ENCODE measurements at places on chromosomes 6 and 20.
A peak's percentile ranks its signal among the peaks of the same experiment; 100 is the strongest.

- DNase-seq, result no peak
Observed at GRCh38 chr6:138535728-138536455, 36.6 kb upstream of the NHSL1 start.

- DNase-seq, result no peak
Observed at GRCh38 chr20:17100506-17100905, 126.3 kb upstream of the PCSK2 start.

GRCh38 chr6:2635911-2636310 is 114.8 kb downstream of the MYLK4 start:
- DNase-seq, result no peak

DNA sequence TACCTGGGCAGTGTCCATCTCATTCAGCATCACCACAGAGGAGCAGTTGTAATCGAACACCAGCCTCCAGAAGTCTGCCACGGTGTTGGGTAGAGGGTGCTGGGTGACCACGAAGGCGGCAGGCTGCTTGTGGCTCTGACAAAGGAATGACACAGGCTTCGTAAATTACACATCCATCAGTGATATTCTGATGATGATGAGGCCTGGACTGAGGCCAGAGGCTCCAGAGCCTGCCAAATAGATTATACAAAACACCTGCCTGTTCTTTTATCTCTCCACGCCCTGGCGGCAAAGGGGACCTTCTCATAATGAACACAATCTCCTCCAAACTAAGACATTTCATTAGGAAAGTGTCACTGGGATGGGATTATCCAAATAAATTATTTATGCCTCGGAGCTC is 480.2 kb upstream of the CHD6 start:
- DNase-seq, result no peak

GRCh38 chr6:73349311-73349710 is 4.8 kb downstream of the DPPA5 start:
- DNase-seq, result no peak

DNA sequence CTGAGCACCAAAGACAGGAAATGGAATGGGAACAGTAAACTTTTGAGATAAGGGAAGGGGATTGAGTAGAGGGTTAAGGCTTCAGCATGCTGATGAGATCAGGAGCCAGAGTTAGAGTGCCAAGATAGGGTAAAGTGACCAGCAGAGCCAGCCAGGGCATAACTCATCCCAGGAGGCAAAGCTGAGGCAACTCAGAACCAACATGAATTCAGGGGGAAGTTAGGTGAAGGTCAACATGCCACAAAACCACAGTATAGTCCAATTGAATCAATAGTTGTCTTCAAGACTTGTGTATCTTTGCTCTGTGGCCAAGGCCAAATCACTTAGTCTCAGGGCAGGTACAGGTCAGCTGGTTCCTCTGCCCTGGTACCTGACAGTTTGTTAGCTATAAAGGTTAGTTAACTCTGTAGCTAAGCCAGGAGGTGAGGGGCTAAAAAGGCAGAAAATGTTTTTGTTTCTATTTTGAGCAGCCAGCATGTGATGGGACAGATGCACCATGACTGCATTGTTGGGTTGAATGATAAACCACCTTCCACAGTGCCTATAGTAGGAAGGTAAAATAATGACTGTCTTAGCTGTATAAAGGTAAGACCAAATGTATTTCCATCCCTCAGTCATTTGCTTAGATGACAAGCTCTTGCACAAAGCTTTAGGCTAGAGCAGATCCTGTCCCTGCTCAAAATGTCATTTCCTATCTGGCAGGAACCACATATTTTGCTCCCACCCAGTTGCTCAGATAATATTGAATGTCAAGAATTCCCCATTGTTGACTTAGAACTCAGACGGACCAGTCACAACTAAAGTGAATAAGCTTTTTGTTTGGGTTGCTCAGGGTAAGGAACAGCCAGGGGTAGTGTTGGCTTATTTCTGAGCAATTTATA is 15.8 kb downstream of the RNF8 start:
- peak; percentile 41 for DNase-seq

DNA sequence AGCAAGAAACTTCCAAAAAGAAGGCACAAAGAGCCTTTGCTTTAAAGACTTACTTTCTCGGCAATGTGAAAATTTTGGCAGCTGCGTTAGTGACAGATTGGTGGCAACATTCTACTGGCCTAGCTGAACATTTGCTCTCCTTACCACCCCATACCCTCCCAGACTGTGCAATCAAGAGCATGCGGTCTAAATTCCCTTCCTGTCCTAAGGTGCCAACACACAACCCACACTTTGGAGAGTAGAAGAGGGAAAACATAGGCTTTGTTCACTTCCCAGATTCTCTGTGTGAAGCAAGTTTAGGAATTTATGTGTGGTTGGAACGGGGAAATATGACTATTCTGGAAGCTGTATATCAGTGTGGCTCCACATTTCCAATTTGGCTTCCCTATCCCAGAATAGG is 29.8 kb upstream of the NEDD9 start:
- DNase-seq, result peak; percentile 19

DNA sequence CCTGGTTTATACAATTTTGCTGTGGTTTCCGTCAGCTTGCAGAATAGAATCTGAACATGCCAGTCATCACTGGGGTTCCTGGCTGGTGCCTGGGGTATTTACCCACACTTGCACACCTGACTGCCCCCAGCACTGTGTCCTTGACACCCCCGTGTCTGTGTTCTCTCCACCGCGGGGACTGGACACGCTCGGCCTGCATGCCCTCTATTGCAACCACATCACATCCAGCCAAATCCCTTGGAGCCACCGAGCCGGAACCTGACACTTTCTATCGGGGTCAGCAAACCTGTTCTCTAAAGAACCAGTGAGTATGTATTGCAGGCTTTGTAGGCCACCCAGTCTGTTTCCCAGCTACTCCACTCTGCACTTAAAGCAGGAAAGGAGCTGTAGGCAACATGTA is 527.5 kb downstream of the PRKN start:
- no peak for DNase-seq

DNA sequence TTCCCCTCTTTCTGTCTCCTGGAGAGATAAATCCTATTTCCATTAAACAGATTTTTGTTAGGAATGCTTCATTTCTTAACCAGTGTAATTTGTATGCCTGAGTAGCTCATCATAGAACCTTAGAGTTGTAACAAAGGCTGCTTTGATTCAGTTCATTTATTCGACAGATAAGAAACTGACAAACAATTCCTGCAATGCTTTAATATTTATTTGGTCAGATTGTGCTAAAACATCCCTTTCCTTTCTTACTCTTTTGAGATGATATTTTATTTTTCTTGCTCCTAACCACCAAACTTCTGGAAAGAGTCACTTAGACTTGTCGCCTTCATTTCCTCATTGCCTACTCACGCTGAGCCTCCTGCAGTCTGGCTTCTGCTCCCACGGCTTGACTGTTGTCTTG is 89.0 kb upstream of the SUPT3H start:
- DNase-seq, result no peak

- no peak for DNase-seq
Observed at GRCh38 chr20:15700147-15700765, 873.0 kb downstream of the KIF16B start.

DNA sequence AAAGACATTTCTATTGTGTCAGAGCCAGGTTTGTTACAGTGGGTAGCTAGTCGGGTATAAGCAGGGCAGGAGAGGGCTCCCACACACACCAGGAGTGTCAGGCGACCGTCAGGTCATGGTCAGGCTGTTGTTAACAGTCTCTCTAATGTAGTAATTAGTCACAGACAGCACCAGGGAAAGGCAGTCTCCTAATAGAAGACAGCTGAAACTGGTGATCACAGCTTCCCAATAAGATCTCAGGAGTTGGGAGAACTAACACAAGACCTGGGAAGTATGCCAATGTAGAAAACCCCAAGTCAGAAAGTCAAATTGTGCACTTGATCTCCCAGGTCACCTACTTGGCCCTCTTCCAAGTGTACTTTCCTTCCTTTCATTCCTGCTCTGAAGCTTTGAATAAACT is 53.0 kb upstream of the GPR6 start:
- peak; percentile 4 for DNase-seq

DNA sequence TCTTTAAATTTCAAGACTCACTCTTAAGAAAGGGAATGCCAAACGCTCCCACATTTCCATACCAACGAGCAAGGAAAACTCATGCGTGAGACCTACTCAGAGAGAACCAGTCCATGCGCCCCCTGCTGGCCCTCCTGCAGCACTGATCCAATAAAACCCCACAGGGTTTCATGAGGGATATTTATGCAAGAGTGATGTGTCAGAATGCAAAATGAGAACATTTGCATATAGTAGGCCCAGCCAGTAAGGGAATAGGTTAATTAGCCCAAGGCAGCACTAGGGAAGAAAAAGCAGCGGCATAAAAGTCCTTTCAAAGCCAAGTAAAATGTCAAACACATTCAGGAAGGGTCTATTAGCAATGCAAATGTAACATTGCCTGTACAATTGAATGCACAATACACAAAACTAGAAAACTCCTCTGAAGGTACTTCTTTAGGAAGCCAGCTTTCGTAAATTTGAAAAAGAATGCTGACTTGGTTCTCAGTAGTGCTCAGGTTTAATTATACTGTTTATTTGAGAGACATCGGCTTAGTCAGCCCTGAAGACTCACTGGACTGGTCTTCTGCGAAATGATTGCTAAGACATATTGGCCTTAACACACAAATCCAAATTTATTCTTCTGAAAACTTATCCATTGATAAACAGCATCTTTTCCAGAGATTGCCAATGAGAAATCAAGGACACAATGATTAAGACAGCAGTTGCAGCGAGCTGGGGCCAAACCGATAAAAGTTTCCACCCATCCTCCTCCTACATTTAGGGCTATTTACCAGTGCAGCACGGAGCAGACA is 93.2 kb downstream of the GMPR start:
- DNase-seq, result peak; percentile 84

DNA sequence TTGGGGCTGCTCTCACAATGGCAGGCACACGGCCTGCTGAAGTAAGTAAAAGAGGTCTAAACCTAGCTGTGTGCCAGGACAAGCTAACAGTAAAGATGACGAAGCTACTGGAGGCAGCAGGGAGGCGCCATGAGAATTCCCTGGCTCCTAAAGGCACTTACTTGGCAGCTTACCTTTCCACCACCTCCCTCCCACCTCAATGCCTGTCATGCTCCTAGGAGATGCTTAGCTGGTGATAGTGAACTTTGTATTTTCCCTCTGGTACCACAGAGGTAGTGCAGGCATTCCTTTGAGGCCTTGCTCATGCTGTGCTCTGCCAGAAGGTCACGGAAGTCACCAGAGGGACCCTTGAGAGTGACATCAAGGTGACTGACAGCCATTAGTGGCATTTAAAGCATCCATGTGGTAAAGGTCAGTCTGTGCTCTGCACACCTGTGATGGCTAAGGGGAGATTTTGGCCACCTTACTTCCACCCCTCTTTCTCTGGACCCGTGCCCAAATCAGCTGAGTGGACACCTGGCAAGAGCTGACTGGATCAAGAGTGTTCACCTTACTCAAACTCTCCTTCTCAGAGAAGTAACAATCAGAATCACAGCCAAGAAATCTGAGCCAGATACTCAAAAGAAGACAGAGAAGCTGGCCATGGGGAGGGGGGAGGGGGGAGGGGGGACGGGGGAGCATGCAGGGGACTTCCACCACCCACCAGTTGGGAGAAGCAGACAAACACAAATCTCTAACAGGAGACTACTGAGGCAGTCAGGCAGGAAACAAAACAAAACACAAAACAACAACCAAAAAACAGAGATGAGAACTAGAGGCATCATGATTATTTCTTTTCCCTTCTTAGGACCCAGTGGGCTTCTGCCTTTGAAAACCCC is 2.9 kb downstream of the FKBP1A start:
- DNase-seq, result peak; percentile 88

- peak; percentile 16 for DNase-seq
Observed at GRCh38 chr20:37727957-37728634, 34.3 kb downstream of the CTNNBL1 start.

DNA sequence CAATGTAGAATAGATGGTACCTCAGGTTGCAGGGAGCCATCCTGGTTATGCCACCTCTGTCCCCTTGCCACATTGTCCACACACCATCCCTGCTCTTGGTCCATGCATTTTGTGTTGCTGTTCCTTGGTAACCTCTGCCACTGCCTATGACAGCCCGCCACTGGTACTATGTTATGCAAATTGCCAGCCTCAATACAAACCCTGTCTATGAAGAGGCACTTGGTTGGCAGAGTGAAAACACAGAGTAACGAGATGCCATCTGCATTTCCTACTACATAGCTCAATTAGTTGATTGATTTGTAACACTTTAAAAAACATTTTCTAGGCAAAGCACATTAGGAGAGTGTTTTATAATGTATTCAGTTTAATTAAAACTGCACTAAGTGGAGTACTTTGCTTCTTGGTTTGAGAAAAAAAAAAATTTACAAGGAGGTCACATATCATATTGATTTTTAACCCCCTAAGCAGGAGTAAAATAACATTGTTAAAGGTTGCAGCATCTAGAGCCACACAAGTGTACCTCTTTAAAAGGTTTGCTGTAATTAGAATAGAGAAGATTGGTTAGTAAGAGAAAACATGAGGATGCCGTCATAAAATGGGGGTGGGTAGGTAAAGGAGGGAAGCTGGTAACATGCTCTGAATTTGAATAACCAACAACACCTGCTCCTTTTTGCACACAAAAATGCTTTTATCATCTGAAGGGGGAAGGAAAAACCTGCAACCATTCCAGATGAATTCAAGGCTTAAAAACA is 817.1 kb downstream of the KIF16B start:
- no peak for DNase-seq

DNA sequence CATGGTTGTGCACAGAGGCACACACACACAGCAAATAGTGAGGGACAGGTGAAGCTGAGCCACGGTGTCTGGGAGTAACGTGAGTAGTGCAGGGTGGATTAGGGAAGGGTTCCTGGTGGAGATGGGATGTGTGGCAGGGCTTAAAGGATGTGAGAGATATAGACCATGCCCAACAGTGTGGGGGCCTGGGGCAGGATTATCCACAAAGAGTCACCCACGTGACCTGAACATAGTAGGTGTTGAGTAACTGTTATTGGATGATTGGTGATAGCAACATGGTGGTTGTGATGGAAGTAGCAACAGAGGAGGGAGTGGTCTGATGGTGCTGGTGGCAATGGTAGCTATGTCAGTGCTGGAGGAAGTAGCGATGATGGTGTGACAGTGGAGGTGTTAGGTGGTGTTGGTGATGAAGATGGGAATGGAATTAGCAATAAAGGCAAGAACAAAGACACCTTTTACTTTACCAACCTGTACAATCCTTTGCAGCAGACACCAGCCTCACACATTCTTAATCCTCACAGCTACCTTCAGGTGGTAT is 135.1 kb downstream of the MRPL14 start:
- no peak for DNase-seq

- DNase-seq, result peak; percentile 47
Observed at GRCh38 chr6:84976526-84977362, 212.3 kb upstream of the TBX18 start.

DNA sequence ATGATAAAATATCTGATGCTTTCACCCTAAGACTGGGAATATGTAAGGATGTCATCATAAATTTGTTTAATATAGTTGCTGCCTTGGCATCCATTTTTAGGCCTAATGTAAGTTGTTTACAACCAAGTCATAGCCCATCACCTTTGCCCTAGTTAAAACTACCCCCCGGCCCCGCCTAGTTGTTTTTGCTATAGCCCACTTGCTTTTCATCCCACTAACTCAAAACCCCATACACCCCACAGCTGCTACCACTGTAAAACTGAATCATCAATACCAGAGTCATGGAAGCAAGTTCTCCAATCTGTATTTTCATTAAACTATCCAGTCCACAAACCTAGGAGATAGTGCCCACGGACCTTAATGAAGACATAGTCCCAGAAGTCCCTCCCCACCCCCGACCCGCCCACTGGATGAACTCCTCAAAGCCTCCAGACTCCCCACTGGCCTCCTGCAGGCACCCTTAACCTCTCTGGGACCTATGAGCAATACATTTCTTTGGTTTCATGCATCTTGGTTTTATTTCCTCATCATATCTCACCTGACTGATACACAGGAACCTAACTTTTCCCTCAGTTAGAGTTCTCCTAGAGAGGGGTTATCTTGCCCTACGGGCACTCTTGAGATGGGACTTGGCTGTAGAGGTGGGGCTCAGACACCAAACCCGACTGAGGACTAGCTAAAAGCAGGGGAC is 12.5 kb upstream of the ZDHHC14 start:
- no peak for DNase-seq
